Right lung (tissue), 10 donors: ENCODE measurements at places on chromosomes 5 and 9. TPM values are rescaled to one million over a fixed set of nuclear protein-coding genes. Genes with fewer than 3 reads are reported as not detected.
A peak's percentile ranks its signal among the peaks of the same experiment; 100 is the strongest.

DNA sequence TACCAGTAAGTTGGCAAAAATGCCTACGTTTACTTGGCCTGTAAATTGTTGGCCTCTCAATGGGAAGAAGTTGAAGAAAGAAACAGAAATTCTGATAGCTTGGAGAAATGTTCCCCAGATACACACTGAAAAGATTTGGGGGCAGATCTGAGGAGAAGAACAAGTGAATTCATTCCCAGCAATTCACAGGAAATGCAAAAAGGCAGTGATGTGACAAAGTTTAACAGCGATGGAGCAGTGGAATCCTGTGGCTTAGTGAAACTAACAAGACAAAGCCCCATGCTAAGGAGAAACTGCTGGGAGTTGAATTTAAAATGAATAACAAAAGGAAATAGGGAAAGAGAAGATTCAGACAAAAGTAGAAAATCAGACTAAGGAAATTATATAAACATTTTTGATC is 213.2 kb upstream of the EDIL3 start:
- DNase-seq, result no peak

GRCh38 chr9:78169125-78169524 is 66.8 kb upstream of the CEP78 start:
- no peak for DNase-seq

DNA sequence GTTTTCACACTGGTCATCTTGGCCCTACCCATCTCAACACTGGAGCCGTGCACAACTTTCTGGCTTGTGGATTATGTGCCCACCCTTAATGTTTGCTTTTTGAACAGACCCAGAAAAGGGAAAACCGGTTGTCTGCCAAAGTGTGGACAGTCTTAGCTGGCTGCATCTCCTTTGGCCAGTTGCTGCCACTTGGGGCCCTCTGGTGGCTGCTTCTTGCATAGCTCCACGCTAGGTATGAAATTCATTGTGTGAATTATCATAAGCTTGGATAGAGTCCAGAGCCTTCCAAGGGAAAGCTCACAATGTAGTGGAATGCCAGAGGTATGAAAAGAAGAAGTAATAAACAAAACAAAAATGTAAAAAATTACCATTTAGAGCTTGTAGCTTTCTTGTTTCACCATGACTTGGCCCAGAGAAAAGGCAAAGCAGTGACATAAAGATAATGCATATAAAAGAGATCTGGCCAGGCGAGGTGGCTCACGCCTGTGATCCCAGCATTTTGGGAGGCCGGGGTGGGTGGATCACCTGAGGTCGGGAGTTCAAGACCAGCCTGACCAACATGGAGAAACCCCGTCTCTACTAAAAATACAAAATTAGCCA is 12.5 kb upstream of the SLC36A3 start:
- peak; percentile 62 for DNase-seq

DNA sequence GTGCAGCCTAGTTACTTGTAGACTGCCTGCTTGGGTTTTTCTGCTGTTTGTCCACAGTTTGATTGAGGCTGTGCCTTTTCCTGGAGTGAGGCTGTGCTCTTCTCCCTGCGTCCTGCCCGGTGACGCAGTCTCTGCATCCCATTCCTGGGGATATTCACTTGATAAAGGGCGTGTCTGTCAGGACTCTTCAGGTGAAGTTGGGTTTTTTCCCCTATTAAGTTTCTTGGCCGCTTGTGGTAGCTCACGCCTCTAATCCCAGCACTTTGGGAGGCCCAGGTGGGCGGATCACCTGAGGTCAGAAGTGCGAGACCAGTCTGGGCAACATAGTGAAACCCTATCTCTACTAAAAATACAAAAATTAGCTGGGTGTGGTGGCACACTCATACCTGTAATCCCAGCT is 50.0 kb upstream of the SUSD3 start:
- DNase-seq, result no peak

DNA sequence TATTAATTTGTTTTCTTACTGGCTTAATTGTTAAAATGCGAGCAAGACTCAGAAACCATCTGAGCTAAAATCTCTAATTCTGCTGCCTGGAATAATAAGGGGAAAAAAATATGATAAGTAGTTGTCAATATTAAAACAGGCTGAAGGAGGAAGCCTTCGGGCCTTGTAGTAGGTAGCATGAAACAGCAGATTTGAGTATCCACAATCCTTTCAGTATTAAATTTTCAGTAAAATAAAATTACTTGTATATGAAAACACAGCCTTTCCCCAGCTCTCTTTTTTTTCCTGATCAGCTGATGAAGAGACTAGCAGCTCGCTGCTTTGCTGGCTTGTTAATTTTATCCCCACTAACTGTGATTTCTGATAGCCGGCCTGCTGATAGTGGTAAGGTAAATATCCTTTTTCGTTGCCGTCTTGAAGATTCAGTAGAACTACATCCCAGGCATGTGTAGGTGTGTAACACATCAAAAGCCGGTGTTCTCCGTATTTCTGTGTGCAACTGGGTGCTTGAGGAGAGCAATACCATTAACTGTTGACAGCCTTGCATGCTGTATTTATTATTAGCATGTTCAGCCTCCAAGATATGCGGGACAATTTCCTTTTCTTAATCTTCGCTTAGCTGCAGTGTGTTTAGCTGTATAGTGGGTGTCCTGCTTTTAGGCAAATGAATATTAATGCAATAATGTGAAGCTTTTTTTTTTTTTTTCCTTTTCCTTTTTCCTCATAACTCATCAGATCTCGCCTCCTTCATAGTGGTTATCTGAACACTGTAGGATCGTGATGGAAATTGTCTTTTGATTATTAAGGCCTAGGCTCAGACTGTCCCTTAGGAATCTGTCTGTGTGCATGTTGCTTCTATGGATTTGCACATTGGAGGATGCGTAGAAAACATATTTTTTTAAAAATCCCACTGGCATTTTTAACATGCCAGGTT is 144.6 kb downstream of the SMARCA2 start:
- peak; percentile 44 for DNase-seq

DNA sequence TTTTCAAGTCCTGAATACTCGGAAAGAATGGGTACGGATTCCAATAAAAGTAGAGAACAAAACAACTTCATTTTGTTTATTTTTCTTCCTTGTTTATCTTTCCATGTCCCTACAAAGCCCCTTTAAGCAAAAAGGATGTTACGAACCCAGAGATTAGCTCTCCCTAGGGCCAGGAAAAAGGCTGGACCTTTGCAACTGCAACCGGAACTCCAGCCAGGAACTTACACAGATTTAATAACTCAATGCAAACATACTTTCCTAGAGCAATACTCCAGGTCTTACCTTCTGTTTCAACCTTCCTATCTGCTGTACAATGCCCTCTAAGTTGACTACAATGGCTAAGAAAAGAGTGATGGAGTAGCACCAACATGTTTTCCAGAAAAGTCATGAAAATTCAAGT is 7.0 kb downstream of the DENND1A start:
- no peak for DNase-seq

DNA sequence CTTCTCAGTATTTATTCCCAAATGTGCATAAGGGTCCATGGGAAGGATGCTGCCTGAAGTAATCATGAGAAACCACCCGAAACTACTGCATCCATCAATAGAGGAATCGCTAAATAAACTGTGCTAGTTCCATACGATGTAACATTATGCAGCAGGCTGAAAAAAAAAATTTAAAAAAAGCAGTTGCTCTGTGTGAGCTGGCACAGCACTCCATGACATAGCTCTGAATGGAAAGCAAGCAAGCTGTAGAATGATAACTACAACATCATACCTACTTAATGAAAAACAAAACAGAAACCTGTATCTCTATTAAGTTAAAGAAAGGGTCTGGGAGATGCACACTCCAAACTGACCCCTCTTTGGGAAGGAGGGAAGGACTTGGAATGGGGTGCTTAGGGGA is 49.3 kb downstream of the SHB start:
- DNase-seq, result no peak

GRCh38 chr5:137282216-137282615 is 216.9 kb downstream of the SPOCK1 start:
- no peak for DNase-seq

GRCh38 chr5:51203598-51203997 is 179.7 kb upstream of the ISL1 start:
- DNase-seq, result no peak

DNA sequence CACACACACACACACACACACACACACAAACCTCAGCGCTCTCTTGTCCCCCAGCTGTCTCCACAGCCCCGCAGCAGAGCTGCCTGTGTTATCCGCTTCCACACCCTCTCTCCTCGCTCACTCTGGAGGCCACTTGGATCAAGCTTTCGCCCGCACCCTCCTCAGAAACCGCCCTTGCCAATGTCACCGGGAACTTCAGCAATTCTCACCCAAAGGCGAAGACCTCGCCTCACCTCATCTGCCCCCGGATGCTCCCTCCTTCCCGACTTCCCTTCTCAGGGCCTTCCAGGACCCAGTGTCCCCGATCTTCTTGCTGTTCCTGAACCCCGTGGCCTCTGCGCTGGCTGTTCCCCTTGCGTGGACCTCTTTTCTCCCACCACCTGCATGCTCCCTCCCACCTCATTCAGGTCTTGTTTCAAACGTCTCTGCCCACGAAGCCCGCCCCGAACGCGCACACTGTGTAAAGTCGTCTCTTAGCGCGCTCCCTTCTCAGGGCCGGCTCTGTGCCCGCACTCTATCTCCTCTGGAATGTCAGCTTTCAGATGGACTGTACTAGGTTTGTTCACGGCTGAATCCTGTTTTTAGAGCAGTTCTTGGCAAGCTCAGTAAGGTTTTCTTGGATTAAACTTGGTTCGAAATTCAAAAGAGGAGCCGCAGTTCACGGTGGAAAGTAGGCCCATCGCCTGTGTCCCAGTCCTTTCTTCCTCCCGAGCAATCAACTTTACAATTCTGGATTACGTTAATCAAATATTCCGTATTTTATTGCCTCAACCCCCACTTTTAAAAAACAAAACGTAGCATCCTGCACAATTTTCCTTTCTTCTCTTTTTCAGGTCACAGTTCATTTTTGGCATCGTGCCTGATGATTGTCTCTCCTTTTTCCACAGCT is 1.0 kb upstream of the TRIM7 start:
- no peak for DNase-seq

- no peak for DNase-seq
Observed at GRCh38 chr9:136502940-136503550, 20.2 kb upstream of the SEC16A start.

GRCh38 chr5:39716532-39717028 is 291.8 kb upstream of the DAB2 start:
- peak; percentile 16 for DNase-seq

GRCh38 chr9:32128546-32128945 is 255.9 kb upstream of the ACO1 start:
- no peak for DNase-seq

- no peak for DNase-seq
Observed at GRCh38 chr5:64149268-64149667, 16.4 kb upstream of the RNF180 start.

- DNase-seq, result no peak
Observed at GRCh38 chr9:93473411-93473810, 20.0 kb upstream of the FAM120AOS start.

- DNase-seq, result no peak
Observed at GRCh38 chr5:154513669-154514084, 35.6 kb upstream of the HAND1 start.

DNA sequence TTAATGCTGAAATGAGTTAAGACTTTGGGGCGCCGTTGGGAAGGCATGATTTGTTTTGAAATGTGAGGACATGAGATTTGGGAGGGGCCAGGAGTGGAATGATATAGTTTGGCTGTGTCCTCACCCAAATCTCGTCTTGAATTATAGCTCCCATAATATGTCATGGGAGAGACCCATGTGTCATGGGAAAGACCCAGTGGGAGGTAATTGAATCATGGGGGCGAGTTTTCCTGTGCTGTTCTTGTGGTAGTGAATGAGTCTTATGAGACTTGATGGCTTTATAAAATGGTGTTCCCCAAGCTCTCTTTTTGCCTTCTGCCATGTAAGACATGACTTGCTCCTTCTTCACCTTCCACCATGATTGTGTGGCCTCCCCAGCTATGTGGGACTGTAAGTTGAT is 5.1 kb downstream of the SLC25A48 start:
- DNase-seq, result no peak

DNA sequence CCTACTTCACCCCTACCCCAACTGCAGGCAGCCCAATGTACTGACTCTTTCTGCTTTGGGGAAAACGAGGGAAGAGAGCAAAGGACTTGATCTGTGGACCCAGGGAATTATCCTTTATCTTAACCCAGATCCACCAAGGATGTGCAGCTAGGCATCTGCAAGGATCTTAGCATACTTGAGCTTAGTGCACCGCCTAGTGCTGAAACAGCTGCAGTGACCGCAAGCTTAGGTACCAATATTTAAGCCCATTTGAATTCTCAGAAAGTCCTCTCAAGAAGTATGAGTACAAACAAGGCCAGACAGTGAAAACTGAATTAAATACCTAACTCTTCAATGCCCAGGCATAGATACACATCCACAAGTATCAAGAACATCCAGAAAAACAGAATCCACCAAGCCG is 576.7 kb upstream of the ADAMTS16 start:
- DNase-seq, result no peak

- peak; percentile 56 for DNase-seq
Observed at GRCh38 chr9:113737517-113738271, 138.4 kb upstream of the ZNF618 start.

DNA sequence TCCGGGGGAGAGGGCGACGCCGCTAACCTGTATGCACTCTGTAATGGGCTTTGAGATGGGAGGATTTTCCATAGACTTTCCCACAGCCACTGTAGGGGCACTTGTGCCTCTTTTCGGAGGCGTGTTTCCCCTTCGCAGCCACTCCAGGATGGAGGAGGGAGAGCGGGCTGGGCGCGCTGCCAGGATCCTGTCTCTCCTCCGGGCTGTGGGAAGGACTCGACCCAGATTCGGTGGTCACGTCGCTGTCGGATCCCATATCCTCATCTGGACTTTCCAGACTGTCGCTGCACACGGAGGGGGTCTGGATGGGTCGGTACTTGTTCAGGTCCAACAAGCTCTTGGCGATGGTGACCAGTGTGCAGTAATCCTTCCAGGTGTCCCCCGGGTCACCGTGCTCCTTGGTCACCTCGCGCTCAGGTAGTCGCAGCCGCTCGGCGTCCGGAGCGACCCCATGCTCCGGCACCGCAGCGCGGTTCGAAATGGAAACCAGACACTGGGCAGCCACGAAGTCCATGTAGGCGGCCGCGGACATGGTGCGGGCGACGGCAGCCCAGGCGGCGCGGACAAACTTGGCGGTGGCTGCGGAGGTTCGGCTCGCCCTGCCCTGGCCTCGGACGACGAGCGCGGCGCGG is 1.5 kb downstream of the KLF9 start:
- DNase-seq, result peak; percentile 86

GRCh38 chr9:5832071-5832537 is 813 bp downstream of the ERMP1 start:
- DNase-seq, result no peak

Gene MYMK
- 0.31 TPM for polyA plus RNA-seq

Gene RPS14
- 2,485 TPM for polyA plus RNA-seq

Gene CKS2
- 104 TPM for polyA plus RNA-seq

Gene SPATA31D1
- not detected for polyA plus RNA-seq

Gene SUSD3
- polyA plus RNA-seq, result 3.6 TPM

Gene UNC13B
- 84.9 TPM for polyA plus RNA-seq

Gene ATP10B
- 0.23 TPM for polyA plus RNA-seq

Gene LCN12
- 21.2 TPM for polyA plus RNA-seq

Gene LCN6
- polyA plus RNA-seq, result not detected

Gene DCTN4
- 69.4 TPM for polyA plus RNA-seq

Gene NTRK2
- 1.1 TPM for polyA plus RNA-seq

Gene PCDHB14
- polyA plus RNA-seq, result 9.3 TPM

Gene LEAP2
- polyA plus RNA-seq, result 4.8 TPM

Gene PKD2L2
- 0.38 TPM for polyA plus RNA-seq

Gene CCL19
- 0.67 TPM for polyA plus RNA-seq

Gene CCDC192
- 0.90 TPM for polyA plus RNA-seq
